ENCODE measurements at places on chromosomes 1 and 21.

- no peak for DNase-seq
Measured at GRCh38 chr1:58895082-58895481, 111.2 kb upstream of the JUN start.

DNA sequence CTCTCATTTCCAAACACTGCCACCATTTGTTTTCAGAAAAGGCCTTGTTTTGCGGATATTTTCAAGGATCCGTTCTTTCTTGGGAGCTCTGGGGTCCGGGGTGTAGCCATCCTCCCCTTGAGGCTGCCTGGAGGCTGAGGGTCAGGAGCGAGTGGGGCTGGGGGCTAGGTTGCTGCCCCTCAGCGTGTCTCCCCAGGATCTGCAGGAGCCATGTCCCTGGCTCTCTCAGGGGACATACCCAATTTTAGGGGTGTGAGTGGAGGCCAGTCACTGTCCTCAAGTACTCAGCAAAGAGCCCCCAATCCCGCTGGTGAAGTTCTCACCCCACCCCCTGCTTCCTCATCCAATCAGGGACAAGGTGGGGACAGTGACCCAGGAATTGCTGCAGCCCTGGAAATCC is 15.0 kb upstream of the PRDM16 start:
- DNase-seq = no peak

DNA sequence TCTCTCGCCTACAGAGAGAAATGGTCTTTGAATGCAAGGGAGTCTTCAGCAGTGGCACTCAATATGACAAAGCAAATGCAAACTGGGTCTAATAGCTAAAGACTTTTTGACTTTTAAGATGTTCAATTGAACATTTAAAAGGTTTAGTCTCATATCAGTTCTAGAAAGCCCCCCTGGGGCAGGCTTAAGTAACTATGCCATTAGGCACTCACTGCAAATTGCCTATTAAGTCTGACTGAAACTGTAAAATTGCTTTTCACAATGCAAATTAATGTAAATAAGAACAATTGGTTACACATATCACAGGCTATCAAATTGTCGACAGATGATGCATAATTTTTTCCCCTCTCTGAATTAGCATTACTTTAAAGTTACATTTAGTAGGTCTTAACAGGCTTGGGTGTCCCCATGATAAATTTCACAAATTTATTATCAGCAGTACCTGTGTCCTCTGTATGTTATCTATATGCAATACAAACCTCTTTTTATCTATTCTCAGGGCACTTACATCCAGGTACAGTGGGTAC is 329.1 kb downstream of the LRRIQ3 start:
- no peak for DNase-seq

DNA sequence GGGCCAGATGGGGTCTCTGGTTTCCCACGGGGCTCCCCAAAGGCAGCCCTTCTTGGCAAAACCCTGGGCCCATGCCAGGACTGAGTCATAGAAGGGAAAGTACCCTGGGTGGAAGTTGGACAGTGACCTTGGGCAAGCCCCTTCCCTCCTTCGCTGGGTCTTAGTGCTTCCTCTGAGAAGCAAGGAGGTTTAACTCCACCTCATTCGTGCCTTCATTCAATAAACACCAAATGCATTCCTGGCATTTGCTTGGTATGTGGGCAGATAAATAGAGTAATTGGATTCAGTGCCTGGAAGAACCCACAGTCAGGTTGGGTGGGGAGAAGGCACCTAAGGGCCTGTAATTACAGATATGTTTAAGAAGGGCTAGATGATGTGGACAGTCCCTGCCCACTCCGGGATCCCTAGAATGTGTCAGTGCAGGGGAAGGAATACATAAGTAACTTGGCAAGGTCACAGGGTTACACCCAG is 36.3 kb upstream of the CITED4 start:
- DNase-seq = peak; percentile 76

DNA sequence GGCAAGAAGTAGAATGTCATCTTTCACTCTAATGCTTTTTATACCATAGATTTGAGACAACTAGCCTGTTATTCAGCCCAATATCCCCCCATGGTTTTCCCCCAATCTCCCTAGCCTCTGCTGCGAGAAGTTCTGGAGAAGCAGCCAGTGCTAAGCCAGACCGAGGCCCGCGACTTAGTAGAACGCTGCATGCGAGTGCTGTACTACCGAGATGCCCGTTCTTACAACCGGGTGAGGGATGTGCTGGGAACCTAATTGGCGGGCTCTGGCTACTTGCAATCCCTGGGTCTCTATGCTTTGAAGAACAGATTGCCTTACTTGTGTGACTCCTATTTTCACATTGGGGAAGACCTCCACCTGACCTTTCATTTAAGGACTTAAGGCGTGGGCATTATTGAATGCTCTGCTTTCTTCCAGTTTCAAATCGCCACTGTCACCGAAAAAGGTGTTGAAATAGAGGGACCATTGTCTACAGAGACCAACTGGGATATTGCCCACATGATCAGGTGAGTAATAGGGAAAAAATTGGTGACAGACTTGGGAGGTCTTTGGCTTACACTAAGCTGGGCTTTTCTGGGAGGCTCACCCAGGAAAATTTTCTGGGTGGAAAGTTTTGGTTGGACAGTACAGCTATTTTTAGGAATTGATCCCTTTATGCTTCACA is 1.9 kb downstream of the PSMB4 start:
- no peak for DNase-seq

DNA sequence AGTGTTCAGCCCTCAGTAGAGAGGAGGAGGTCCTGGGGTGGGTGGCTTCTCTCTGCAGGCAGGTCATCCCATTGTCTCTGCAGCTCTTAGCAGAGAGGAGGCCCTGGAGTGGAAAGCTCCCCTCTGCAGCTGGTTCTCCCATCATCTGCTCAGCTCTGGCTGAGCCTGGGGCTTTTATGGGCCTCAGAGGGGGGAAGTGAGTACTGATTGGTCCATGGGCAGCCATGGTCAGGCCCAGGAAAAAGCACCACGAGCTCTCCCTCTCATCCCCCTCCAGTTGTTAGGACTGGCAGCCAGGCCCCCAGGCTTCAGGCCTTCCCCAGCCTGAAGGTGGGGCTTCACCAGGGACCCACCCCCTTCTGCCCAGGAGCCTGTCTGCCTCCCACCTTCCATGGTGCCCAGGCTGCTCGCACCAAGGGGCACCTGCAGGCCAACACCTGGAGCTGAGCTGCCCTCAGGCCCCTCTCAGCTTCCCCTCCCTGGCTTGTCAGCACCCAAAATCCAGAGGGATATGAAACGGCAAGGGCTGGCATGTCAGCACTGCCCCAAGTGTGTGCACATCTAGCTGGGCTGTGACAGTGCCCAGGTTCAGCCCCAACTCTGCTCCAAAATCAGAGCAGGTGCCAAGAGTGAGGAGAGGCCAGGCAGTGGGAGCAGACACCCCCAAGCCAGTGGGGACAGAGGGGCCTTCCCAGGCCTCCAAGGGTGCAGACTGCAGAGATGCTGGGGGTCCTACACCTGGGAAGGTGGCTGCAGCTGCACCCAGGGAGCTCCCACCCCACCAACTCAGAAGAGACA is 449.0 kb downstream of the MATN1 start:
- DNase-seq = no peak

DNA sequence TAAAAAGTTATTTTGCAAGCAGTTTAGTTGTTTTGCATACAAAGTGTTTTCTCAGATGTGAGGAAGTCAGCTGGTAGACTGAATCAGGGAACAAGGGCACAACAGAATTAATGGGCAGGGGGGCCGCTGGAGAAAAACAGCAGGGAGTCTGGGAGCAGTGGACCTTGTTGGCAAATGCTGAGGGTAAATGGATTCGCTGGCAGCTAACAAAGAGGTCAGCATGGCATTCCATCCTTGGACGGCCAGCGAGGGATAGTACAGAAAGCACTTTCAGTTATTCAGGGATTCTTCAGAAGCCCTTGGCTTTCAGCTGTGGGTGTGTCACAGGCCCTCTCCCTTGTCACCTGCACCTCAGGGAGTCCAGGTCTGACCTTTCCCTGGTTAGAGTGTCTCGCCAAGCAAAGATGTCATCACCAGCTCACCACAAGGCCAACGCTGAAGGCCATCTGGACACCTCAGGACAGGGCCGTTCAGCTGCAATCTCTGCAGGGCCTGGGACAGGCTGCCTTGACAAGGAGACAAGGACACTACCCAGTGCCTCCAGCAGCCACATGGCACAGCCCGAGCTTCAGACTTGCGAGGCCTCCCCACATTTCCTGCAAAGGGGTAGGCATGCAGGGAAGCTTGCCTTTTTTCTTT is 90.4 kb downstream of the KCNN3 start:
- DNase-seq = no peak

- DNase-seq = no peak
Measured at GRCh38 chr1:980602-981395, 1.1 kb downstream of the PERM1 start.

Measured in iris pigment epithelial cell (primary cell).